Stimulated activated CD4-positive, alpha-beta T cell treated with anti-CD3 and anti-CD28 coated beads, TNF-alpha, amount 100 ng/mL, for 1 hour (primary cell): ENCODE measurements at places on chromosomes 7 and 10.

DNA sequence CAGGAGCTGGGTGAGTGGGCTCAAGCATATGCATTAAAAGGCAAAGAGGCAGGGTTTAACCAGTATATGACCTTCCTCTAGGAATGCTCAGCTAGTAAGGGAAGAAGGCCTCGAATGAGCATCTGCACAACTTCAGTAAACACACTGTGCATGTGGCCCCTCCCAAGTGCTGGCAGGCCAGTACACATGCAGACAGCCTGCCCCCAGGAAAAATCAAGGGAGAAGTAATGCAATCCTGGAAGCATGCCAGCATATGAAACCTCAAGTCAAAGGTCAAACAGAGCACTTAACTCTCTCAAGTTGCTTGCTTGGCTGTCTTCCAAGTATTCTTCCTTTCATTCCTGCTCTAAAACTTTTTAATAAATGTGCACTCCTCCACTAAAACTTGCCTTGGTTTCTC is 208.4 kb downstream of the ACTR3B start:
- DNase-seq = no peak

- no peak for DNase-seq
These were observed 46.4 kb downstream of the DENND2A start for GRCh38 chr7:140594131-140594691.

GRCh38 chr7:86006909-86007308 is 636.8 kb upstream of the GRM3 start:
- DNase-seq = no peak

DNA sequence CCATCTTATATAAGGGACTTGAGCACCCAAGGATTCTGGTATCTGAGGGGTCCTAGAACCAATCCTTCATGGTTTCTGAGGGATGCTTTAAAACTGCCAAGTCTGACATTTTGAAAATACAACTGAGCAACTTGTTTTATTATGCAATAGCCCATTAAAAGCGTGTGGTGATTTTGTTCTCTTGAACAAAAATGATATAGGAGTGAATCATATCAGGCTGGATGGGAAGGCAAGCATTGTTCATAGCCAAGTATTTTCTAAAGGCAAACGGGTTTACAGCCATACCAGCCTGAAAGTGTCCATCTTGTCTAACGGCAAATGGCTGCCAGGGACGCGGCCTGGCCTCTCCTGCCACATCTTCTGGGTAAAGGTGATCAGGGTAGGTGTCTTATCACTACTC is 23.4 kb downstream of the RPP38 start:
- DNase-seq = no peak

- peak; percentile 55 for DNase-seq
These were observed at the start of gene RUFY2 for GRCh38 chr10:68406815-68407548. TSS of gene RUFY2 (minus strand) at chr10:68407277. CDS start at chr10:68407189, 88 bp downstream.

- DNase-seq = no peak
These were observed 19.4 kb downstream of the SPAM1 start for GRCh38 chr7:123944395-123944794.

DNA sequence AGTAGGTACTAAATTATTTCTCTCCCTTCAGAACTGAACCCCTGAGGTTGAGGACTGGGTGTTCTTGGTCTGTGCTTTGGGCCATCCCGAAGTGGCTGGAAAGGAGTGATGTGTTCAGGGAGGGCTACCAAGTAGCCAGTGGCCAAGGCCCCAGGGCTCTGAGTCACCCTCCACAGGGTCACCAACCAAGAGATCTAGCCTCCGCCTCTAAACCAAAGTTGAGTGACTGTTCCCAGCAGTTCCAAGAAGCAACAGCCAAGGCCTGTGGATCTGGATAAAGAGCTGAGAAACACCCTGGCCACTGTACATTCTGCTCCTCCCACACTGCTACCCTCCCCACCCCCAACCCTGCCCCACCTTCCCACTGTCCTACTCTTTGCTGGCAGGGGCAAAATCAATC is 35.5 kb upstream of the KCNMA1 start:
- no peak for DNase-seq

DNA sequence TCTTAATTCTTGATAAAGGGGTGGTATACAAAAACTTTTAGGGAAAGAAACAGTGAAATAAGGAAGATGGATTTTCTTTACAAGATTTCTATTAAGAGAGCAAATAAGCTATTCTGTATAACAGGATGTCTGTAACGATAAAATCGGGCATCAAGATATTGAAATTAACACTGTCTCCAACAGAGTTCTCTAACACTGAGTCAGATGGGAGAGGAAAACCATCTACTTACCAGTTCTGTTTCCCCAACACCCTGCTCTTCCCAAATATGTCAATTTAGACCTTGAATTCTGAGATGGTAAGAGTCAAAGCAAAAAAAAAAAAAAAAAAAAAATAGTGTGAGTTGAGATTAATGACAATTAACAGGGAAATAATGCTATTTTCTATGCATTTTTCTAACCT is 23.0 kb downstream of the SMURF1 start:
- DNase-seq = no peak

GRCh38 chr10:51905032-51905431 is 205.6 kb upstream of the CSTF2T start:
- no peak for DNase-seq

GRCh38 chr7:29610086-29610485 is 46.5 kb downstream of the PRR15 start:
- DNase-seq = no peak

GRCh38 chr10:3042589-3042988 is 24.8 kb upstream of the PFKP start:
- no peak for DNase-seq

GRCh38 chr10:15353471-15354017 is 17.5 kb downstream of the FAM171A1 start:
- DNase-seq = no peak

GRCh38 chr10:23345861-23346260 is 1.3 kb upstream of the C10orf67 start:
- DNase-seq = no peak

- no peak for DNase-seq
These were observed 84.3 kb downstream of the CUL2 start for GRCh38 chr10:35005868-35006267.

DNA sequence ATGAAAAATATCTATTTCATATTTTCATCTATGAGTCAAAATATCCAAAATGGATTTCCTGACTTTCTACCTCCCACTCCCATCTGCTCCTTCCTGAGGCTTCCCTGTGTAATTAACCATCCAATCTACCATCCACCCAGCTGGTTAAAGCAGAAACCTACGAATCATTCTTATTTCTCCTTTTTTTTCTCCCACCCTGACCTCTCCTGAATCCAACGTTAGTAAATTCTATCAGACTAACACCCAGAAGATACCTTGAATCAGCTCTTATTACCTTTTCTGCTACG is 3.7 kb upstream of the LIPF start:
- DNase-seq = no peak

GRCh38 chr7:22445140-22445743 is 54.7 kb downstream of the STEAP1B start:
- DNase-seq = no peak

GRCh38 chr7:22452142-22452959 is 47.6 kb downstream of the STEAP1B start:
- DNase-seq = no peak

- no peak for DNase-seq
These were observed 214.6 kb downstream of the KIF20B start for GRCh38 chr10:89915968-89916367.

GRCh38 chr7:93301736-93302135 is 69.6 kb downstream of the VPS50 start:
- no peak for DNase-seq

DNA sequence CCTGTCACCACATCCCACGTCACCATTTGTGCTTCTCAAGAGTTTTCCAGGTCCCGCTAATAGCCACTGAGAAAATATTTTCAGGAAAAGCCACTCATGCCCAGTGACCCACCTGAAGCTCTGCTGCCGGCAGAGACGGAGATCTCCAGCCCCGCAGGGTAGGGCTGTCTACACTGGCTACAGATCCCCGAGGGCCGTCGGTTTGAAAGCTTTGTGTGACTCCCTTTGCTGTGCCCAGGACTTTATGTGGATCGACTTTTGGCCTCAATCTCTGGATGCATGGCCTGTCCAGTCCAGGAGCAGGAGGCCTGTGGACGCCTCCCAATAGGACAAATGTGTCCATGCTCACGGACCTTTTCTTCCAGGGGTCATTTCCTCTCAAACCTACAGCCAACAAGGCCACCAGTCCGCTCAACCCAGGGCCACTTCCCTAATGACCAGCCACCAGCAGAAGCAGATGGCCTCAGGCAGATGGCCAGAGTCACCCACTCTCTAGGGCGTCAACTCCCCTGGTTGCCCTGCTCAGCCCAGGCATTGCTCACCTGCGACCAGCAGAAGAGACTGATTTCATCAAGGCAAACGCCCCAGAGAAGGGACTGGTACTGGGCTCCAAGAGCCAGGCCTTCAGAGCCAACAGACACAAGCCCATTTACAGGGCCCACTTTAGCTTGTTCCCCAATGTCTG is 76.4 kb downstream of the OAT start:
- DNase-seq = no peak

DNA sequence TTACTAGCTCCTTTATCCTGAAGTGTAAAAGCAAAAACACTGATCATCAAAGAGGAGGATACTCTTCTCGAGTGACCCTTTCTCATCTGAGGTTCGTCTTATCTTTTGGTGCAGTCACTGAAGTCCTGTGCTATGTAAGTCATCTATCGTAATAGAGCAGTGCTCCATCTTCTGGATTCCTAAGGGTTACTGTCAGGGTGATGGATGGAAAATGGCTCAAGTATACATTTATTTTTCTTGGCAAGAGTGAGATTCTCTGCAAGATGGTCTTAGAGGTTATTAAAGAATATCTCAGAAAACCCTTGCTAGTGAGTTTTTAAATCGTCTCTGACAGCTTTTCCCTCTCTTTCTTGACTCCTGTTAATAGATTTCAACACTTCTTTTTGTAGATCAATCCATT is 12.4 kb downstream of the PRKG1 start:
- DNase-seq = no peak

GRCh38 chr7:131466735-131467365 is 89.6 kb downstream of the PODXL start:
- no peak for DNase-seq

GRCh38 chr7:44145969-44146911 is 5.1 kb upstream of the MYL7 start:
- peak; percentile 50 for DNase-seq

DNA sequence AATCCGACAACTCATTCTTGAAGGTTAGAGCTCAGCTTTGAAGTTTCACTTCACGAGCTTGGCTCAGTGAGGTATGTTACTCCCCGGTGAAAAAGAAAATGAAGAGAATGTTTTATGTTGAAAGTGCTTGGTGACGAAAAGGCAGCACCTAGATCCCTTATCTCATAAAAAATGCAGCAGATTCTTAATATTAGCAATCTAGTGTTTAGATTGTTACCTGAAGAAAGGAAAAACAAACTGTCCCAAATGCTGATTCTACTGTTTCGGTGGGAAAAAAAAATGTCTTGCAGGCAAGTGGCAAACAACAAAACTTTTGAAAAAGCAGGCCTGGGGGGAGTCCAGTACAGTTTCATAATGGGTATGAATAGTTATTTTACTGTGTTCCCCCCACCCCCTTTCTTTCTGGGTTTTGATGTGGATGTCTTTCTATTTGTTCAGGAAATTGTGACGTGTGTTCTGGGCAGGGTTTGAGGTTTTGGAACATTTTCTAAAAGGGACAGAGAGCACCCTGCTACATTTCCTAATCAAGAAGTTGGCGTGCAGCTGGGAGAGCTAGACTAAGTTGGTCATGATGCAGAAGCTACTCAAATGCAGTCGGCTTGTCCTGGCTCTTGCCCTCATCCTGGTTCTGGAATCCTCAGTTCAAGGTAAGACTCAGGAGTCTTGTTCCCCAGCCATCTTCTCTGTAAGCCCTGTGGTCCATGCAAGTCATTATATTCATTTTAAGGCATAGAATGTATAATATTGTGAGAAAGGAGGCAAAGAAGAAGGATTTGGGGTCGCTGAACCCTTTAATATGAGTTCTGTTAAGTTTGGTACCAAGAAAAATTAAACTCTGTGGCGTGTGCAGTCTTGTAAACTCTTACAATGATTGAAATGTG is at the start of gene SRGN:
TSS of gene SRGN (plus strand) at position 514 of the 881 bp plus-strand sequence. CDS start at position 569, 55 bp downstream.
- peak; percentile 34 for DNase-seq

DNA sequence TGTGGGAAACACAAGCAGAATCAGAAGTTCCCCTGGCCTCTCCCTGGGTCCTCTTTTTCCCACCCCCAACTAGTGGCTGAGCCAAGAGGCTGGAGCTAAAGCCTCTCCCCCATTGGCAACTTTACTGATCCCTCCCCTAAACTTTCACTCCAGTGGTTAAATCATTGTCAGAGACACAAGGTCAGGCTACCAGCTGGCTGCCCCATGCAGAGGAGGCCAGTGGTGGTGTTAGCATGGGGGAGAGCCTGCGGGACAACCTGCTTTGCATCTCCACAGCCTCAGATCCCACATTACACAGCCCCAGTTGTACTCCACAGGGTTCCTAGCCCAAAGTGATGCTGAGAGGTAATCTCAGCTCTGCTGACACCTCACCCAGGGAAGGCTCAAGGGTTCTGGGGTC is 21.0 kb downstream of the NEUROG3 start:
- no peak for DNase-seq

DNA sequence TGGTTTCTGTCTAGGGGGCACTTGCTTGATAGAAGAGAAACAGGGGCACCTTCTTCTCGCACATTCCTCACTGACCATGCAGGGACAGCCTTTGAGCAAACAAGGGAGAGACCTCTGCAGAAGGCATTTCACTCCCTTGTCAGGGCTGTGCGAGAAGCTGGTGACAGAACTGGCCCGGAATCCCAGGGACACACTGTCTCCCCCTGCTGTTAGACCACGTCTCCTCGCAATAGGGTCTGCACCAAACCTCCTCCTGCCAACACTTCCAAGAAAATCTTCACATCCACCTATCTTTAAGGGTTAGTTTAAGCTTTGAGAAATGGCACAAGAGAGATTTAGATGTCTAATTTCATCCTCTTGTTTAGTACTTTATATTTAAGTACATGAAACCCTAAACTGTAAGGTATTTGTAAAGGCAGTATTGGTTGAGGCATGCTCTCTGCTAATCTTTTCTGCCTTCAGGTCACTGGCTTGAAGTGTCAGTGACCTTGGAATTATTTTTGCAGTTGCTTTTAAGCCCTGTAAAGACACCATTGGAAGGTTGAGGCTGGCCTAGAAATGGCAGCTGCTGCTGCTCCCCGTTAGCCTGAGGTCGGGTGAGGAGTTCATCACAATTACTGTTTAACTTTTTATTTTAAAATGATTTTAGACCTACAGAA is 37.0 kb downstream of the RBM20 start:
- no peak for DNase-seq

- DNase-seq = no peak
These were observed 22.0 kb upstream of the ANLN start for GRCh38 chr7:36367561-36368077.

GRCh38 chr7:14839307-14839706 is 63.2 kb downstream of the DGKB start:
- DNase-seq = no peak

DNA sequence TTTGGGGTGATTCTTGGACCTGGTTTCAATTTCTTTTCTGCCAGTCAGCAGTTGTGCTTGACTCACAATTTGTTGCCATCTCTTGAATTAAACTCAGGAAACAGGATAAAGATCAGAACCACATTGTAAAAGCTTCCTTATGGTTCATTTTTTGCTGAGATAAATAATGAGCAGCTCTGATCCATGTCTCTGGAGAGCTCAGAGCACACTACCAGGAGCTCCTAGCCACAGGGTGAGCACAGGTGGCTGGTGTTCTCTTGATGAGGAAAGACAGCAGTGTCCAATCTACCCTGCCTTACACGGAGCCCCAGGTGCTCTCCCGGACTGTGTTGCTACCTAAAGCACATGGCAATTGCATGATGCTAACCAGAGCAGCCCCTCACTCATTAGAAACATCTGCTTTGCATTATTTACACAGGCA is 17.2 kb upstream of the FAM170B start:
- DNase-seq = no peak
